ENCODE measurements at places on chromosomes 6 and 20.
A peak's percentile ranks its signal among the peaks of the same experiment; 100 is the strongest.

DNA sequence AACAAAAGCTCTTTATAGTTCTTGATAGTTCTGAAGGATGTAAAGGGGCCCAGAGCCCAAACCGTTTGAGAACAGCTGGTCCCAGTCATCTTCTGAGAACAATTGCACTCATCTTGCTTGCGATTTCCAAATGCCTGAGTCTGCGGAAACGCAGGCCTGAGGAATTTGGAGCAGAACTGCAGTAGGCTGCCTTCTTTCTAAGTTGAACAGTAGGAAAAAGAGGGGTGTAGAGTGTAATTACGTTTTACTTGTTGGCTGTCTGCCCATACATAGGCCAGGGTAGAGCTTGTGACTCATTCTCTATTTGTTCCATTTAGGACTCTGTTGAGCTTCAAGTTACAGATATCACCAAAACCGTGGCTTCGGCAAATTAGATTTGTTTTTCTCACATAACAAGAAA lies 42.0 kb upstream of the KIF16B start:
- no peak overlapping the region for H3K4me3 ChIP-seq
- no peaks in the 10 kb centered on the region for H3K27me3 ChIP-seq
- peak; percentile 86 for DNase-seq
- H3K36me3 ChIP-seq = no peaks in the 10 kb centered on the region
- peak overlapping the region; percentile 62 for H3K27ac ChIP-seq
- H3K4me1 ChIP-seq = peaks cover 30% of the 10 kb centered on the region

- H3K27me3 ChIP-seq = no peaks in the 10 kb centered on the region
- DNase-seq = peak; percentile 52
- no peaks in the 10 kb centered on the region for H3K36me3 ChIP-seq
- no peak overlapping the region for H3K4me3 ChIP-seq
- no peak overlapping the region for H3K27ac ChIP-seq
Observed at GRCh38 chr6:148001844-148002642, 340.6 kb upstream of the SASH1 start.

- no peaks in the 10 kb centered on the region for H3K27me3 ChIP-seq
- no peaks in the 10 kb centered on the region for H3K36me3 ChIP-seq
- no peak overlapping the region for H3K4me3 ChIP-seq
- no peak overlapping the region for H3K27ac ChIP-seq
- DNase-seq = no peak
Observed at GRCh38 chr20:60135276-60135675, 177.1 kb downstream of the CDH26 start.

GRCh38 chr6:90425161-90425641 lies 128.6 kb upstream of the BACH2 start:
- no peaks in the 10 kb centered on the region for H3K36me3 ChIP-seq
- H3K4me3 ChIP-seq = no peak overlapping the region
- H3K4me1 ChIP-seq = no peaks in the 10 kb centered on the region
- no peak for DNase-seq

Data from muscle of leg (tissue), 16 donors.